ENCODE measurements at places on chromosomes 12 and 14.

DNA sequence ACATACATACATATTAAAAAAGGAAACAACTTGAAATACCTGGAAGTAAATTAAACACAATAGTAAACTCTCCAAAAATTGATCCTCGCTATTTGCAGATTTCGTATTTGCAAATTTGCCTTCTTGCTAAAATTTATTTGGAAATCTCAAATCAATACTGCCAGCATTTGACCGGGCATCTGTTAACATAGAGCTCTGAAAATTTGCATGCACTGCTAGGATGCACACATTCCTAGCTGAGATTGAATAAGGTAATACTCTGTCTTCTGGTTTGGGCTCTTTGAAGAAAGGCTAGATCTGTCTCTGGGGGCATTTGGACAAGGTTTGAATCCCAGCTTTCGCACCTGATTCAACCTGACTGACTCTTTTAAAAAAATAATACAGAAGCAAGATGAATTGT is 729.1 kb upstream of the MGAT4C start:
- no peak for DNase-seq

DNA sequence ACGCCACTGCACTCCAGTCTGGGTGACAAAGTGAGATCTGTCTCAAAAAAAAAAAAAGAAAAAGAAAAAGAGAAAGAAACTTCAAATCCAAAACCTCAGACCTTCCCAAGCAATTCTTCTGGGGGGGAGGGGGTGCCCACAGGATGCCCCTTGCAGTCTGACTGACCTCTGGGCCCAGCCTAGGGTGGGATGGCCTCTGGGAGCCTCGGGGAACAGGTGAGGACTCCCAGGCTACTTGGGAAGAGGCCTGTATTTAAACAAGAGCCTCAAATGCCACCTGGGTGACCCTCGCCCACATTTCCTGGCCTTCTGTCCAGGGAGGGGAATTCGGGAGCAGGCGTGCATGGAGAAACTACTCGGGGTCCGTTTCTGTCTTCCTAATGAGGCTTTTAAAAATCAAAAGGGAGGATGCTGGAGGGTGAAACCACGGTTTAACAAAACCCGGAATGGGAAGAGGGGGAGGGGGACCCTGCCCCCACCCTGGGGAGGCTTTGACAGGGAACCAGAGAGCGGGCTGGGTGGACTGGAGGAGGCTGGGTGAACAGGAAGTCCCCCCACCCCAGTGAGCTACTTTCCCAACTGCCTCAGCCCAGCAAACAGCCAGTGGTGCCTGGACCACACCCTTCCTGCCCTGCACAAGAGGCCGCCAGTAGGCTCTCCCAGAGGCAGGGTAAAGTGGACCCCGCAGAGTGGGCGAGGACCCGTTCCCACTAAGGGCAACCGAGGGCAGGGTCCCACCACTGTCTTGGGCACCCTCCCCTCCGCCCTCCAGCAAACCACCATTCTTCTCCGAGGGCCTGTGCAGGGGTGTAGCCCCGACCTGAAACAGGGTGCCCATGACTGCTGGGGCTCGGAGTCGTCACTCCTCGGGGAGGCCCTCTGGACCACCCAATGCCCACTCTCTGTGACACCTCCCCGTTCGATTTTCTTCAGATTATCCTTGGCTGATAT is 1.5 kb upstream of the FBRSL1 start:
- no peak for DNase-seq

DNA sequence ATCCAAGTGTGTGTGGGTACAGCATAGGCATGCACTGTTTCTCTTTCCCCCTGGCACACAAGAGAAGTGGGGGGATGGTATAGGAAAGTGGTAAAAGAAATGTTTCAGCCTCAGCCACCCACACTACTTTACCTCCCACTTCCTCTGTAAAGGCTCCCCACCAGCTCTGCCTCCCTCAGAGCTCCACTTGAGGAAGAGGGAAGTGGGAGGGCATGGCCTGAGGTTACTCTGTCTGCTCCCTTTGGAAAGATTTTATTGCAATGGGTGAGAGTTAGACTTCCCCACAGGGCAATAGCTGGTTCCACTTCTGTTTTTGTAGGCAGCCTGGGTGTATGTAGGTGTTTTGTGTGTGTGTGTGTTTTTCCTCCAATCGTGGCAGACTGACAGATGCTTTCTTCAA is 145.3 kb downstream of the SSPN start:
- peak; percentile 91 for DNase-seq

DNA sequence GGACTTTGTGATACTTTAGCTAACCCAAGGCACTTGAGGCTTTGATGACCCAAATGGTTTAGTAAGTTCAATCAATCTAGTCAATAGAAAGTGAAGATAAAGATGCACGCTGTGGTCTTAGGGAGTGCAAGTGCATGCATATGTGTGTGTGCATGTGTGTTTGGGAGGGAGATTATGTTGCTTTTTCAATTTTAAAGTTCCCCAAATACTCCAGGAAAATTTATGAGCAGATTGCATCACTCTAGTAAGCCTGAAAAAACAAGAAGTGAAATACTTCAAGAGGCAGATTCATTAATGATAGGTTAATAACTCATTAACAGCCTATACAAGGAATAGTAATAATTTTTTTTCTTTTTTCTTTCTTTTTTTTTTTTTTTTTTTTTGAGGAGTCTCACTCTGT is 12.4 kb upstream of the SIX1 start:
- DNase-seq: no peak

- no peak for DNase-seq
These were observed 67.6 kb downstream of the PLEKHA5 start for GRCh38 chr12:19196959-19197630.

DNA sequence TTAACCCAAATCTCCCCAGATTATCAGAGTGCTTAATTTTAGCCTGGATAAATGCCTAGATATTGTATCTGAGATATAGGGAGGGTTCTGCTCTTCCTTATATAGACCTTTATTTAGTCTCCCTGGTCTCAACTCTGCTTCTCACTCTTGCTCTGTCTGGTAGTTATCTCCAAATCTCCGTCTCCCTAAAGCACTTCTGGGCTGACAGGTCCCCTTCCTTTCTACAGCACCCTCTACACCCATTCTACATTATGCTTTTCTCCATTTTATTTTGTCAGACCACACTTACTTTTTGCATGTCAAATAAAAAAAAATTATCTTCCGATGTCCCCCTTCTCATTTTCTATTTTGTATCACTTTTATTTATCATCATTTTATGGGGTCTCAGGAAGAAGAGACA is 2.0 kb upstream of the ERC1 start:
- no peak for DNase-seq

DNA sequence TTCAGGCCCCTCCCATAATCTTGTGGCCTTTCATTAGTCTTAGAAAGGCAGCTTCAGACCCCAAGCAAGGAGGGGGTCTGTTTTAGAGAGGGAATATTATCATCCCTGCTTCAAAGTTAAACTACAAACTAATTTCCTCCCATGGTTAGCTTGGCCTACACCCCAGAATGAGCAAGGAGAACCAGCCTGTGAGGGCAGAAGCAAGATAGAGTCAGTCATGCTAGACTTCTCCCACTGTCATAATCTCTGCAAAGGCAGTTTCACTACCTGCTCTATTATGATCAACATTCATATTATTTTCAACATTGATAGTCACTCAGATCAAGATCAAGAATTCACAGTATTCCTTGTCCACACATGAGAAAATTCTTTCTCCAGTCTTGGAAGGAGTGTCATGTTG is 105.1 kb downstream of the GXYLT1 start:
- no peak for DNase-seq

DNA sequence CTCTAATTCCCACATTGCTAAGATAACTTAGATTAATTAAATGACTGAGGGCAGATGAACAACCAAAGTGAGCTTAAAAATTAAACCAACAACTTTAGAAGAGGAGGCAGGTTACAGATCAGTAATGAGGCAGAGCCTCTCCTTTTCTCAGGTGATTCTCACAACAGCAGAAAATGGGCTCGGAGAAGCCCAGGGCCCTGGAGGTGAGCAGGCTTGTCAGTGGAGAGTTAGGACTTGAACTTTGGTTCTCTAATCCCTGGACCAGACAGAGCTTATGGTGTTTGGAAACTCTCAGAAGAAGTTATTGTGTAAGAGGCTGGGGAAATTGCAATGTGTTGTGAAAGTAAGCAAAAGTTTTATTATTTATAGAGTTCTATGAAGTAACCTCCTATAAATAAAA is 2.8 kb downstream of the TRHDE start:
- peak; percentile 50 for DNase-seq

GRCh38 chr12:79521576-79521975 is 169.2 kb downstream of the PAWR start:
- DNase-seq: no peak
